Activated CD4-positive, CD25-positive, alpha-beta regulatory T cell treated with anti-CD3 and anti-CD28 coated beads, Interleukin-2, amount 50 U/mL, for 24 hours (primary cell): ENCODE measurements at places on chromosomes 2 and 18.

GRCh38 chr2:156436497-156437085 is 412 bp downstream of the GPD2 start:
- no peak for ATAC-seq

DNA sequence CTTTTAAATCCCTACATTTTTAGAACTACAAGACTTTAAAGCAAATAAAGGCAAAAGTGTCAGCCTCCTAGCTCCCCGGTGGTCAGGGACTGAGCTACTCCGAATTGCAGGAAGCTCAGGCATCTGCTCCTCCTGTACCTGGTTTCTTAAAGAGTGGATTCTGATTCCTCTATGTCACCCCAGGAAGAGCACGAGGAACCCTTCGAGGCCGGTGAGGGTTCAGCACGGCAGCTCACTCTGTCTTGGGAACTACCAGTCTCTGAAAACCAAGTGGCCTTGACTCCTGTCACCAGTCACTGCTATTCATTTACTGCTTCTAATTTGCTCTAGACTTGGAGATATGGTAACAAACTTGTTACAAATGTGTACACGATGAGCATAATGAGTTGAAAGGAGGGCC is 2.3 kb downstream of the PER2 start:
- no peak for ATAC-seq

DNA sequence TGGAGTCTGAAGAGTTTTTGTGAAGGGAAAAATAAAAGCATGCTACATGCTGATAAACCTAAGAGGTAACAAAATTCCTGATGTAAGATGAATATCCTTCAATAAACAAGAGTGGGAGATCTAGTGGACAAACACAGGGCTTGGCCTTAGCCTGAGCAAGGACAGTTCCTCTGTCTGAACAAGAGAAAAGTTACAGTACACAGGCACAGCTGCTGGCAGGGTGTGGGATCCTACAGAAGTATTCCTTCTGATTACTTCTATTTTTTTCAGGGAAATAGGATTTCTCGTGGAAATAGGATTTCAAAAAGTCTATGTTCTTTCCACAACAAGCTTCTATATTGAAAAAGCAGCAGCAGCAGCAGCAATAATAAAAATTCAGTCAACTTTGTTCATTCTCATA is 54.1 kb downstream of the NBAS start:
- no peak for ATAC-seq

GRCh38 chr2:181648478-181649155 is 8.3 kb downstream of the CERKL start:
- ATAC-seq: no peak

DNA sequence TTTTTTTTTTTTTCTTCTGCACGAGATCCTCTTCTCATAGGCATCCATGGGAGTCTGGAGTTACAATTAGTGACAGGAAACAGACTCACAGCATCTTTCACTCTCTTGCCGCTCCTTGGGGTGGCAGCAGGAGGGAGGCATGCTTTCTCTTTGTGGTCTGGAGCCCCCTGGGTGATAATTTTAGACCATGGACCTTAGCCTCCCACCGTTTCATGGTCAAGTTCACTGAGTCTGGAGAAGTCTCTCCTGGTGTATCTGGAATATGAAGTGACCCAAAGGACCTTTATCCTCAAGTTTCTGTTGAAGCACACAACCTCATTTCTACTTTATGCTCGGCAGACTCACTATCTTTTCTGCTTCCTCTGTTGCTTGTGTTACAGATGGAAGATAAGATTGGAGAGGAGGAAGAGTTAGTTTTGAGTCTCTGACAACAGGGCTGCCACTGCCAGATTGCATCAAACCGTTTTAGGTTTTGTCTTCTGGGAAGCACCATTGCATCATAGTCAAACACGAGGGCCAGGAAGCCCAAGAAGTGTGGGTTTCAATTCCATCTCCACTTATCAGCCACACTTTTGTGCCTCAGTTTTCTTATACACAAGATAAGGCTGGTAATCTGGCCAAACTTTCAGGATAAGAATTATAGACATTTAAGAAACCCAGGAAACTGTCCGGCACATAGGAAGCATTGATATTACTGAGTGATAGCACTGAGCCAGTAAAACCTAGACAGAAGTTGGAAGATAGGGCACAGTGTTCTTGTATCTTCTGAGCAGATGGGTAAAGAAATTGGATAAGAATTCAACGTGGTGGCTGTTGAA is 62.3 kb downstream of the ADCYAP1 start:
- no peak for ATAC-seq

GRCh38 chr18:10563886-10564285 is 38.1 kb downstream of the NAPG start:
- ATAC-seq: no peak
